Activated CD4-positive, alpha-beta memory T cell treated with anti-CD3 and anti-CD28 coated beads, Interleukin-2, amount 10 ng/mL, durations not matched to agents 7 days and 5 days (primary cell): ENCODE measurements at places on chromosomes 7 and 10. TPM values are rescaled to one million over a fixed set of nuclear protein-coding genes. Genes with fewer than 3 reads are reported as not detected.

GRCh38 chr10:88971221-88972061, 18.9 kb upstream of the ACTA2 start:
- DNase-seq: no peak

- no peak for DNase-seq
Measured at GRCh38 chr7:74097937-74098614, 14.5 kb downstream of the LIMK1 start.

DNA sequence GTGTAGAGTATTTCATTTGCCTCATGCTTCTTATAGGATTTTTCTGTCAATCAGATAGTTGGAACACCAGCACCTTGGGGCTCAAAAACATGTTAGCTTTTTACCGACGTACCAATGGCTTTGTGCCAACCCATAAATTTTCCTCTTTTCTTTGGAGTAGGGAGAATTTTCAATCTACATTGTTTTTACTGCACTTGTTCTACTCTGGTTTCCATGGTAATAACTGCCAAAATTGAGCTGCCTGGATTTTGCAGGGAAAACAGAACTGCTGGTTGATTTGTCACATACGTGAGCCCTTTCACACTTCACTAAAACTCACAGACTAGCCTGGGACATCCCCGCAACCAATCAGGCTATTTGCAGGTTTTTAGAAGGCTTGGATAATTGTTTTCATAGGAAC, 189.7 kb downstream of the ARHGAP21 start:
- DNase-seq: no peak

- no peak for DNase-seq
Measured at GRCh38 chr7:101705331-101705730, 76.2 kb upstream of the MYL10 start.

DNA sequence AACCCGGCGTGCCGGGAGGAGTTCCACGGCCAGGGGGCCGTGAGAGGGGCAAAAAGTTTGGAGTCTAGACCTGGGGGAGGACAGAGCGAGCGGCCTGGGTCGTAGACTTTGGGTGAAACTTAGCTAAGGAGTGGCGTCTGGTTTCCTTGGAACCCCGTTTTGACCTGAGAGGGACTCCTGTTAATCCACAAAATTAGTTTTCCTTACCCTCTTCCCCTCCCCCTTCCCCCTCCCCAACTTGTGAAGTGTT, 574 bp downstream of the MARCHF5 start:
- no peak for DNase-seq

DNA sequence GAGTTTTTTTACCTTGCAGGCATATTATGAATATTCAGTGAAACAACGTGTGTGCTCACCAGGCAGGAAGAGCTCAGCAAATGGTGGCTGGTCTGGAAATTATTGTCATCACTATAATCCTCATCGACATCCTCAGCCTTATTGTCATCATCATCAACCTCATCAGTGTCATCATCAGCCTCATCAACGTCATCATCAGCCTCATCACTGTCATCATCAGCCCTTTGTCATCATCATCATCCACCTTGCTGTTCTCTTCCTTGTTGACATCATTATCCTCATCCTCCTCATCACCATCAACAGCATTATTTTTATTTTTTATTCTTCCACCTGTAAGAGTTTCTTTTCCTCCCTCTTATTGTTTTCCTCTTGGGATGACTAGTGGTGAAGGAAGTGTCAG, 142.3 kb upstream of the GPR26 start:
- no peak for DNase-seq

DNA sequence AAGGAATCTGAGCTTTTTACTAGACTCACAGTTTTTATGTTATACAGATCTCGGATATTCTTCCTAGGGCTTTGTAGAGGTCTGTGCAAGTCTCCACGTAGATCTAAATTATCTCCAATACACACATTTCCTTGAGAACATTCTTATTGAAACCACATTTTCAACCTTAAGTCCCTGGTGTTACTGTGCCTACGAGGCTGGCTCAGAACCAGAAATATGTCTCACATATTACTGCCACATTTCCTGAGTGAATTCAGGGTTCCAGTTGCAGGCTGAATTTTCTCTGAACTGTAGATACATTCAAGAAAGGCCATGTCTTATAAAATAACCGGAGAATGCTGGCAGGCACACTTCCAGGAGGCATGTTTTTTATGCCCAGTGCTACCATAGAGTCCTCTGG, 46.5 kb downstream of the INHBA start:
- no peak for DNase-seq

- DNase-seq: no peak
Measured at GRCh38 chr7:87875151-87876039, 765 bp downstream of the SLC25A40 start.

GRCh38 chr10:12579954-12580858, 230.9 kb downstream of the CAMK1D start:
- DNase-seq: no peak

- DNase-seq: no peak
Measured at GRCh38 chr7:84176716-84177115, 17.9 kb downstream of the SEMA3A start.

GRCh38 chr10:28580825-28581224, 47.9 kb downstream of the WAC start:
- no peak for DNase-seq

- DNase-seq: no peak
Measured at GRCh38 chr7:43764807-43765491, 6.5 kb downstream of the BLVRA start.

DNA sequence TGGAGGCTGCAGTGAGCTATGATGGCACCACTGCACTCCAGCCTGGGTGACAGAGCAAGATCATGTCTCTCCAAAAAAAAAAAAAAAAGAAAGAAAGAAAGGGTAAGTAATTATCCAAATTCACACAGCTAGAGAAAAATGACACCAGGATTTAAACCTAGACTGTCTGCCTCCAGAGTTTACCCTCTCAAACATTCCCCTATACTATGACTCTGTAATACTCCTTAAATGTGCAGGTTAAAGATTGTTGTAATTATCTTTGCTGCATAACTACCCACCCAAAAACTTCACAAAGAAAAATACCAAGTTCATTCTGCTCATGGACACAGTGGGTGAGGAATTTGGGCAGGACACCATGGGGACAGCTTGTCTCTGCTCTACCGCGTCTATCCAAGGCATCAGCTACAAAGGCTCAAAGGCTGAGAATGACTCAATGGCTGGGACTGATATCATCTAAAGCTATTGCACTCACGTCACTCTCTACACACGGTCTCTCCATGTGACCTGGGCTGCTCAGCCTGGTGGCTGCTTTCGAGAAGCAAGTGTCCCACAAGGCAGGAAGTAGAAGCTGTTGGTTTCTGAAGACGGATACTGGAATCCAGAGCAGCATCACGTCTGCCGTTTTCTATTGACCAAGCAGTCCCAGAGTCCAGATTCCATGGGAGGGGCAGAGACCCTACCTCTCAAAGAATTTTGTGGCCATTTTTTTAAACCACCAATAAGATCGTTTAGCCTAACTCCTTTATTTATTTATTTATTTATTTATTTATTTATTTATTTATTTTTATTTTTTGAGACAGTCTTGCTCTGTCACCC, 185.7 kb upstream of the AUTS2 start:
- no peak for DNase-seq

DNA sequence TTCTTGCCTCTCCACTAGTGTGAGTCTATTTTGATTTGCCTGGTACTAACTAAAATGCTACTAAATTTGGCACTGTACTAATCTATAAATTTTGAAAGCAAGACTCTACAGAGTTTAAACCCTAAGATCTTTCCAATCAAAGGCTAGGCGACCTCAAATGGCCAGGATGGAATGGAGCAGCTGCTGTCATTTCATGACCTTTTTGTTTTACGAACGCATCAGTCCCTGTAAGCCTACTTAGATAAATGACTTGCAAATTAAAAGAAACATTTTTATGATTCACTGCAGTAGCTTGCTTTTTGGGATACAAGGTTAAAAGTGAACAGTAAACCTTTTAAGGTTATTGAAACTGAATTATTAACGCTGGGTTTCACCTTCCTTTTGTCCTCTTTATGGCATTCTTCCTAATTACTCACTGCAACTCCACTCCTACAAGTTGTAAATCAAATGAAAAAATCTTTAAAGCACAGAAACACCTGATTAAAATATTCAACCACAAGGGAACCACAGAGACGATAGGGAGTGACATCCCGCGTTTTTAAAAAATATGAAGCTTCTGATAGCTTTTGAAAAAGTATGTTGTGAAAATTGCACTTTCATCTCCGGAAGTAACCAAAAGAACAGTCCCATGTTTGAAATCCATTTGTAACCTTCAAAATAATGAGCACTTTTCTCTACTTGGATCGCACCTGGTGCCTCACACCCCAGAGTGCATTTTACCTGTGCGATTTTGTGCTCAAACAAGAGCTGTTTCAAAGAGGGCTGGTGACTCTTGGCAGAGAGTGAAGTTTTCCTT, 595.1 kb downstream of the PARD3 start:
- no peak for DNase-seq

- no peak for DNase-seq
Measured at GRCh38 chr10:30215623-30216022, 133.5 kb downstream of the MTPAP start.

- no peak for DNase-seq
Measured at GRCh38 chr10:71075759-71076472, 136.5 kb upstream of the UNC5B start.

- DNase-seq: no peak
Measured at GRCh38 chr10:45091968-45092367, 91.2 kb downstream of the ZNF22 start.

DNA sequence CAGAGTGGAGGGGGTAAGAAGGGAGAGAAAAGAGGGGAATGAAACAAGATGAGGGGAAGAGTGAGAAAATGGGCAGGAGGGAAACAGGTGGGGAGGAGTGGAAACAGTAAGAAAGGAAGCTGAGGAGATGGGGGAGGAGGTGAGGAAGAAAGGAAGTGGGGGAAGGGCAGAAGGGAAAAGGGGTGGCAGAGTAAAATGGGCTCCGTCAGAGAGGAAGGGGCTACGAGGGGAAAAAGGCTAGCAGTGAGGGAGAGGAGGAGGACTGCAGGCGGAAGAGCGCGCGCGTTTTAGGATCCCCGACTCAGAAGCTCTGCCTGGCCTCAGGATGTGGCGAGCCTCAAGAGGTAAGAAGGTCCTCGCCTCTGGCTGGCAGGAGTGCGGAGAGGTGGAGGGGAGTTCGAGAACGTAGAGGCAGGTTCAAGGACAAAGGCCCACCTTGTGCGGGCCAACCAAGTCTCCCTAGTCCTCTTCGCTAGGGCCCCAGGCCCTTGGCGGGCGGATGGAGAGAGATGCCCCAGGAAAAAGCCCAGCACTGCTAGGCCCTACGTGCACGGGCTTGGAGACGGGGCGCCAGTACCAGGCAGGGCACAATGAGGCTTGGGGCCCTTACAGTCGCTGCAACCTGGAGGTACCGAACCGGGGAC, 5.8 kb upstream of the NKX2-3 start:
- DNase-seq: no peak

DNA sequence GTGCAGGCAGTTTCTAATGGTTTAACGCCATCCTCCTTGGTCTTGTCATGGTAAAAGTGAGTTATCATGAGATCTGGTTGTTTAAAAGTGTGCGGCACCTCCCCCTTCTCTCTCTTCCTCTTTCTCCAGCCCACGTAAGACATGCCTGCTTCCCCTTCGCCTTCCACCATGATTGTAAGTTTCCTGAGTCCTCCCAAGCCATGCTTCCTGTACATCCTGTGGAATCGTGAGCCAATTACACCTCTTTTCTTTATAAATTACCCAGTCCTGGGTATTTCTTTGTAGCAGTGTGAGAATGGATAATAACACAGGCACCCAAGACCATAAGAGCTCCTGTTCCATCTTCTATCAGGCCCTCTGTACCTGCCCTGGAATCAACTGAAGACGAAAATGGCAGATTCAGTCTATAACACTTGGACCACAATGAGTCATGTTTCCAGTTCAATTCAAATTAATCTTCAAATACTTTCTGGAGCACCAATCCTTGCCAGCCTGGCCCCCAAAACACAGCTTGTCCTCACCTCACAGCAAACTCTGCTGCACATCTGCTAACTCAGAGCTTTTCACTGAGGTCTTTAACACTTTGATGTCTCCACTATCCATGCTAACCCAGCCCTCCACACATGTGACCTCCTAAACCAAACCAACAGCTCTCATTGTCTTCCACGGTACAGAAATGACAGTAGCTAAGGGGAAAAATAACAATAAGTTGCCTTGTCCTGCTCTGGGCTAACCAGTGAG, 73.2 kb downstream of the SFMBT2 start:
- DNase-seq: no peak

DNA sequence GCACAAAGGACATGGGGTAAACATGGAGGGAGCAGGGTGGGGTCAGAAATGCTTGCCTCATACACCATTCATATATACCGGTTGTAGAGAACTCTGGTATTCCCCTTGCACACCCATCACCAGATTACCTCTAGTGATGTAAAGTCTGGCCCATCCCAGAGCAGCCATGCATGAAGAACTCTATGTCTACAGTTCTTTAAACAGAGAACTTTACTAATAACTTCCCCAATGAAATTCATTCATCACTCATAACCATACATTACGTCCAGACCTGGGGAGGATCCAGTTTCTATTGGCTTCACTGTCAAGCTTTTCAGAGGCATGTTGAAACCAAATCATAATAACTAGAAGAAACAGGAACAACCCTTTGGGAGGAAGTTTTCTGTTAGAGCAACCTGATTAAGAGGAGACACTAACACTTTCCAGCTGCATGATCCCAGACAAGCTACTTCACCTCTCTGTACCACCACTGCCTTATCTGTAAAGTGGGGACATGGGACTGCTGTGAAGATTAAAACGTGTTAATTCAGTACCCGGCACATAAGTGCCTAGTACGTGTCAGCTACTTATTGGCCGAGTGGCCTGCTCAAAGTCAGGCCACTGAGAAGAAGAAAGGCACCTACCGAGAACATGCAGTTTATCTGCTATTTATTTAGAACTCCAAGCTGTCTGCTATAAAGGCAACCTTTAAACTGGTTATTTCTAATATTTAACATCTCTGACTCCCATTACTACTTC, 59.7 kb downstream of the IGF2BP3 start:
- DNase-seq: no peak

- no peak for DNase-seq
Measured at GRCh38 chr10:47339186-47339735, 8.9 kb upstream of the RBP3 start.

DNA sequence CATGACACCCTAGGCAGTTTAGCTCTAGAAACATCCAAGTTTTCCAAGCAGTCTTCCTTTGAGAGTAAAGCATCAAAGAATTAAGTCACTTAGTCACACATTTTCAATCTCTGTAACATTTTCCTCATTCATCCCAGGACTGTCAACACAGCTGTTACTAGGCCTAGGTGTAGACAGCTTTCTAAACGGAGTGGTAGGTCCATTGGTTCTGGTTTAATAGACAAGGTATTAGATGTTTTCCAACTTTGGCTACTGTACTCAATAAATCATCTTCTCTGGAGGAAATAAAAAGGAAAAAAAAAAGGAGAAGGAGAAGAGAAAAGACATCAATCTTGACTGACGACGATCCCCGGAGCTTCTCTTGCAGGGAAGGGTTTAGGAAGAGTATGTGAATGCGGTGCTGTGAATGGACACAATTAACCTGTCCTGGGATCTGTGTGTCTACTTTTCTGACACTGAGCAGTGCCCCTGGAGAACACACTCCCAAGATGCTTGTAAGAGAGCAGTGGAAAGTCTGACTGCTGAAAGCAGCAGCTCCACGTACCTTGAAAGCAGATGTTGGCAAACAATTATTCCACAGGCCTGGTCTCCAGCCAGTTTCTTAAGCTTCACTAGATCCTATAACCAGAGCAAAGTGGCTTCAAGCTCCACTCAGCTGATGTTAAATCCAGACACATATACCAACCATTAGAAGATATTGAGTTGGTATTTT, 59.1 kb downstream of the CXCL12 start:
- DNase-seq: no peak

SORCS1 gene
- total RNA-seq: not detected

EIF3A gene
- 129 TPM for total RNA-seq

SLC12A9 gene
- total RNA-seq: 36.3 TPM

SPDYE18 gene
- 1.4 TPM for total RNA-seq

EPC1 gene
- 43.0 TPM for total RNA-seq

LIPN gene
- total RNA-seq: not detected

MKI67 gene
- 253 TPM for total RNA-seq

EN2 gene
- total RNA-seq: not detected
